Glutamatergic neuron (in vitro differentiated cells): ENCODE measurements at places on chromosomes 4 and X. TPM values are rescaled to one million over a fixed set of nuclear protein-coding genes. Genes with fewer than 3 reads are reported as not detected.

- DNase-seq, result no peak
Observed at GRCh38 chr4:62235911-62236310, 1035.8 kb downstream of the ADGRL3 start.

DNA sequence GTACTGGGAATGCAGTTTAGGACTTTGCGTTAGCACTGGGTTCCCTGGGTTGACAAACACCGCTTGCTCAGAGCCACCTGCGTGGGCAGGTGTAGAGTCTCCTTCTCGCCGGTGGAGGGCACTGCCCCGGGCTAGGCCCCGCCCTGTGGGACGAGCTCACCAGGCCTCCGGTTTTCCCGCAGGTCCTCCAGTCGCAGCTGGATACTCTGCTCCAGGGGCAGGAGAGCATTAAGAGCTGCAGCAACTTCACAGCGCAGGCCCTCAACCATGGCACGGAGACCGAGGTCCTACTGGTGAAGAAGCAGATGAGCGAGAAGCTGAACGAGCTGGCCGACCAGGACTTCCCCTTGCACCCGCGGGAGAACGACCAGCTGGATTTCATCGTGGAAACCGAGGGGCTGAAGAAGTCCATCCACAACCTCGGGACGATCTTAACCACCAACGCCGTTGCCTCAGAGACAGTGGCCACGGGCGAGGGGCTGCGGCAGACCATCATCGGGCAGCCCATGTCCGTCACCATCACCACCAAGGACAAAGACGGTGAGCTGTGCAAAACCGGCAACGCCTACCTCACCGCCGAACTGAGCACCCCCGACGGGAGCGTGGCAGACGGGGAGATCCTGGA lies 49.2 kb upstream of the MND1 start:
- no peak for DNase-seq

The CT83 gene
- not detected for total RNA-seq

The MAGEA11 gene
- not detected for total RNA-seq
